Activated naive CD4-positive, alpha-beta T cell treated with anti-CD3 and anti-CD28 coated beads, Interleukin-2, amount 50 U/mL, for 72 hours (primary cell): ENCODE measurements at places on chromosomes 7 and 10. TPM values are rescaled to one million over a fixed set of nuclear protein-coding genes. Genes with fewer than 3 reads are reported as not detected.

Gene FAM24B
- total RNA-seq = 12.0 TPM

Gene MYL10
- not detected for total RNA-seq

DNA sequence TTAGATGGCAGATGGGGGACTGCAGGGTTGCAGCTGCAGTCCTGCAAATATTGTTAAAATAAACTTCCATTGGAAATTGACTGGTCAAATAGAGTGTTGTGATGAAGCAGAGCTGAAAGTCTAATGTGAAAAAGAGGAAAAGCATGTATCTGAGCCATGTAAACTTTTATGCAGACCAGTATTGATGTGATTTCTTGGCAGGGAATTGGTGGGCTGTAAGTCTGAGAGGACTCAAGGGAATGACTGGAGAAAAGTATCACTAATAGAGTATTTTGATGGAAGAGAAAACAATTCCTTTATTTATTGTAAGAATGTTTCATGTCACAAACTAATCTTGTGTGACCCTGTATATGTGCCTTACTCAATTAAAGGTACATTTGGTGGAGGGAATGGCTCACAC lies 155.5 kb downstream of the PPP1R9A start:
- no peak for DNase-seq

GRCh38 chr10:93475227-93475626 lies 6.9 kb downstream of the MYOF start:
- no peak for DNase-seq

- no peak for DNase-seq
Observed at GRCh38 chr7:70458745-70459144, 673.2 kb upstream of the GALNT17 start.

- DNase-seq = no peak
Observed at GRCh38 chr7:8371742-8372141, 61.7 kb upstream of the NXPH1 start.
